ENCODE measurements at places on chromosomes 12 and 14.

GRCh38 chr12:79826267-79827128, 108.4 kb downstream of the PPP1R12A start:
- no peak for DNase-seq

- no peak for DNase-seq
Observed at GRCh38 chr12:583251-583869, 79.9 kb downstream of the NINJ2 start.

- DNase-seq, result no peak
Observed at GRCh38 chr14:88499225-88499624, 55.6 kb downstream of the PTPN21 start.

- peak; percentile 25 for DNase-seq
Observed at GRCh38 chr12:47085815-47086252, 6.1 kb upstream of the AMIGO2 start.

- no peak for DNase-seq
Observed at GRCh38 chr12:119423285-119423684, 88.8 kb downstream of the CCDC60 start.

DNA sequence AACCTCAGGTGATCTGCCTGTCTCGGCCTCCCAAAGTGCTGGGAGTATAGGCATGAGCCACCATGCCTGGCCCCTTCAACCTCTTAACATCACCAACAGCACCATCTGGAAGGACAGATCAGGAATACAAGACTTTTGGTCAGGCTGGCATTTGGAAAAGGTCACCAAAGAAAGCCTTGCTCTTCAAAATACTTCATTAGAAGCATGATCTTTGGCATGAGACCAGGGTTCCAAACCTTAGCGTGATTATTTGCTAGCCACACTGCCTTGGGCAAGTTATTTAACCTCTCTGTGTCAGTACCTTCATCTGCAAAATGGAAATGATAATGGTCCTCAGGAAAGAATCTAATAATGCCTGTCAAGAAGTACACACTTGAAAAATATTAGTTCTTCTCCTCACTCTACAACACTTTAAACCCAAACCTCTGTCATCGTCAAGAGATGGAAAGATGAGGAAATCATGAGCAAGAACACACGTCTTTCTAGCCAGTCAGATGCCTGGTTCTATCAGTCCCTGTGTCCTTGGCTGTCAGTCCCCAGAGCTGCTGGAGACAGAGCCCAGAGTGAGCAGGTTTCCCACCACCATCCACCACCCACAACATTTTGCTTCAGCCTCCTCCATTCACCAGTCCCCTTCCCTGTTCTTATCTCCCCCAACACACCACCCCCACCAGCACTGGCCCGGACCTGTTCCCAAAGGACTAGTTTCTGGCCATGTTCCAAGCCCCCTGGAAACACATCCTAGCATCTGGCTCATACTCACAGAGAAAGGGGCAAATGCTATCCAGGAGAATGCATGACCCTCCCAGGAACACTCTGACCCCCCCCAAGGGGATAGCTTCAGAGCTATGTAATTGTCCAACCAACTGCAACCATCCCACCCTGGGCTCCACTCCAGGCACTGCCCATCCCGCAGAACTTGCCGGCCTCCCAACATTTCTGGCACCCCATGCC, 2.0 kb downstream of the ADCY6 start:
- DNase-seq, result no peak

DNA sequence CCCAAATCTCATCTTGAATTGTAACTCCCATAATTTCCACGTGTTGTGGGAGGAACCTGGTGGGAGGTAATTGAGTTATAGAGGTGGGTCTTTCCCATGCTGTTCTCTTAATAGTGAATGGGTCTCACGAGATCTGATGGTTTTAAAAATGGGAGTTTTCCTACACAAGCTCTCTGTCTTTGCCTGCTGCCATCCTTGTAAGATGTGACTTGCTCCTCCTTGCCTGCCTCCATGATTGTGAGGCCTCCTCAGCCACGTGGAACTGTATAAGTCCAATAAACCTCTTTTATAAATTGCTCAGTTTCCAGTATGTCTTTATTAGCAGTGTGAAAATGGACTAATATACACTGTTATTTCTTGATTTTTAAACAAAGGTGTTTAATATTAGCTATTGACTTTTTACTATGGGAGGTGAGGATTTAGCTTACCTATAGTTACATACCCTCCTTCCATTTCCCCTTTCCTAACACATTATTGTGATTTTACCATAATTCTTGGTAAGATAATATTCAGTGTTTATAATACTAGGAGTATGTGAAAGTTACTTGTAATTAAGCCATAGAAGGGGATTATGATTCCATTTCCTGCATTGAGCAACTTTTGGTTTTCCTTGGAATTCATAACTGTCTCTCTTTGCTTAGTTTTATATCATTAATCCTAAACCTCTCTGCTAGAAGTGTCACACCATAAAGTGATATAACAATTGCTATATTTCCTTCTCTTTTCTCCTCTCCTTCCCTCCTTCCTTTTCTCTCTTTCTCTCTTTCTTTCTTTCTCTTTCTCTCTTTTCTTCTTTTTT, 151.0 kb upstream of the KRAS start:
- no peak for DNase-seq

- peak; percentile 88 for DNase-seq
Observed at GRCh38 chr12:100266835-100267602, at the start of the genes DEPDC4 and SCYL2. Gene DEPDC4, minus strand, starts transcription at chr12:100267079. Its CDS starts 3 bp downstream, at chr12:100267076. Gene SCYL2, plus strand, starts transcription at chr12:100267177. Its CDS starts 15,794 bp downstream, at chr12:100282971.

DNA sequence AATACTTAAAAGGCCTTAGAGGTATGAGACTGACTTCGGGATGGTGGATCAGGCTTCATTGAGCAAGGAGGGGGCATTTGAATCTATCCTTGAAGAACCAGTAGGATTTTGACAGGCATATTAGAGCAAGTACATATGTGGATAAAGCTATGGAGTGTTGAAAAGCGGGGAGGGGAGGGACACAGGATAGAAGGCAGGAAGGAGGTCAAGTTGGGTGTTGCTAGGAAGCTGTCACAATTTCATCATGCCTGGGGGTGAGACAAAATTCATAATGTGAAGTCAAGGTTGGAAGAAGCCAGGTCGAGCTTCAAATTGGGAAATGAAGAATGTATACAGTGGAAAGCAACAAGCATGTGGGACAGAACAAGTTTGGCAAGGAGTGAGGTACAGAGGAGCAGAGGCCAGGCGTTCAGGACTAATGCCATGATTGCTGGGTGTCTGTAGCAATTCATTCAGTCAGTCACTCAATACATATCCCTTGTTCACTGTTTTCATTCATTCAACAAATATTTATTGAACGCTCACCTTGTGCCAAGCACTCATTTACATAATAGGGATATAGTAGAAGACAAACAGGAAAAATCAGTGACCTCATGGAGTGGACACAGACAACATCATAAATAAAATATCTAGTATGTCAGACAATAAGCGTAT, 58.3 kb upstream of the LTA4H start:
- DNase-seq, result no peak

- no peak for DNase-seq
Observed at GRCh38 chr14:105486974-105487448, 325 bp downstream of the CRIP1 start.

DNA sequence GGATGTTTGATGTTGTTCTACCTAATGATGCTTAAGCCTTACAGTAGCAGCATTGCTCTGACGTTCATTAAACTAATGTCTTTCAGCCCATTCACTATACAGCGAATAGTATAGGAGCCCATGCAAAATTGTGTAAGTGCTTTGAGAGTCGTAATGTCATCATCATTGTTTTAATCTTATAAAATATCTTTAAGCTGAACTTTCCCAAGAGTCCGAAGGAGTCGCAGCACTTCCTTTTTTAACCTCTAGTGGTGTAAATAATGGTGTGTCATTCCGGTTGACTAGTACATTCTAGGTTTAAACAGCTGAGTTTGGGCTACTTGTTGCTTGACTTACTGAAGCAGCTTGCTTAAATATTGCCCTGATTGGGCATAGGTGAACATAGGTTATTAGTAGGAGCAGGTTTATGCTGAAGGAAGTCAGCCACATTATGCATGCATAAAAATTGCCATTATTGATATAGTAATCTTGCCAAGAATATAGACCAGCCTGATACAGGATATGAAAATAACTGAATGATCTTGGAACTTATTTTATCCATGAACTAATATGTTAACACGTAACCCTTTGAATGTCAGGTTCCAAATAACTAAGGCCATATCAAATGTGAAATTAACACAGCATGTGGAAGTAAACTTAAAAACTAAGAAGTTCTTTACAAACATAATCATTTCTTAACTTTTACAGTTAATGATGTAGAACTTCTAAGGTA, 2.6 kb downstream of the WNK1 start:
- DNase-seq, result peak; percentile 74

DNA sequence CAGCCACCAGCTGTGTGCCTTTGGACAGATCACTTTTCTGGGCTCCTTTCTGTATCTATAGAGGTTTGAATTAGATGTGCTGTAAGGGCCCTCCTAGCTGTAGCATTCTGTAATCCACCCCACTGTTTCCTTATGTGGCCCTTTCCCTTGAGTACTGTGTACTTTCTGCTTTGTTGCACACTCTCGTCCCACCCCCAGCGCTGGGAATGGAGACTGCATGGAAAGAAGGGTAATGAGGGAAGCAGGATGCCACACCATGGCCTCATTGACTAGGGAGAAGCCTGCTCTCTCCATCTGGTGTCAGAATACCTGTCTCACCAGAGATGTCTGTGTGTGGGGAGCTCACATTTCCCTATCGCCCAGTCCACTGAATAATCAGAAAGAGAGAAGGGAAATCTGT, 13.6 kb upstream of the GALNT16 start:
- no peak for DNase-seq

GRCh38 chr12:121911824-121912585, 6.4 kb upstream of the CFAP251 start:
- no peak for DNase-seq

DNA sequence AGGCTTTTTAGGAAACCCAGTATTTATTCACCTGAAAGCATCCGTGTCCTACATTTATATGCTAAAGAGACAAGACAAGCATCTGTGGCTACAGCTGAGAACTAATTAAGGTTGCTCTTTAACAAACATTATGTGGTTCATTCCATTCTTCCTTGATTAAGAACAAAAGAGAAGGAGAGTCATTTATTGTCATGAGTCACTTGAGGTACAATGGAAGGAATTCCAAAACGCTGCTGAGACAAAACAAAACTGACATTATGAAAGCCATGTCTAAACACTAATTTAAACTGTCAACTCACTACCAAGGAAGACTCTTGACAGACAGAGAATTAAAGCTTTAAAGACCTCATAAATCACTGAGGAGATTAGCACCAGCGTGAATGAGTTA, 214.4 kb downstream of the BMP4 start:
- DNase-seq, result no peak

DNA sequence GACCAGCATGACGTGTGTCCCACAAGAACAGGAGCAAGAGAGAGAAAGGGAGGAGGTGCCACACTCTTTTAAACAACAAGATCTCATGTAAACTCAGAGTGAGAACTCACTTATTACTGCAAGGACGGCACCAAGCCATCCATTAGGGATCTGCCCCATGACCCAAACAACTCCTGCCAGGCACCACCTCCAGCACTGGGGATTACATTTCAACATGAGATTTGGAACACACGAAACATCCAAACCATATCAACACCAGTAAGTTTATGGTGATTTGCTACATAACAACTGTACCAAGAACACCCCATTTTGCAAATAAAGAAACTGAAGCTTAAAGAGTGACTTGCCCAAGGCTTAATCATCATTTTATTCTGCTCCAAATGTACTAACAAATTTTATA, 23.7 kb upstream of the OR6J1 start:
- DNase-seq, result no peak

GRCh38 chr14:64811676-64812075, 68.0 kb downstream of the SPTB start:
- no peak for DNase-seq

GRCh38 chr12:52321418-52321817, 220 bp upstream of the KRT83 start:
- no peak for DNase-seq

DNA sequence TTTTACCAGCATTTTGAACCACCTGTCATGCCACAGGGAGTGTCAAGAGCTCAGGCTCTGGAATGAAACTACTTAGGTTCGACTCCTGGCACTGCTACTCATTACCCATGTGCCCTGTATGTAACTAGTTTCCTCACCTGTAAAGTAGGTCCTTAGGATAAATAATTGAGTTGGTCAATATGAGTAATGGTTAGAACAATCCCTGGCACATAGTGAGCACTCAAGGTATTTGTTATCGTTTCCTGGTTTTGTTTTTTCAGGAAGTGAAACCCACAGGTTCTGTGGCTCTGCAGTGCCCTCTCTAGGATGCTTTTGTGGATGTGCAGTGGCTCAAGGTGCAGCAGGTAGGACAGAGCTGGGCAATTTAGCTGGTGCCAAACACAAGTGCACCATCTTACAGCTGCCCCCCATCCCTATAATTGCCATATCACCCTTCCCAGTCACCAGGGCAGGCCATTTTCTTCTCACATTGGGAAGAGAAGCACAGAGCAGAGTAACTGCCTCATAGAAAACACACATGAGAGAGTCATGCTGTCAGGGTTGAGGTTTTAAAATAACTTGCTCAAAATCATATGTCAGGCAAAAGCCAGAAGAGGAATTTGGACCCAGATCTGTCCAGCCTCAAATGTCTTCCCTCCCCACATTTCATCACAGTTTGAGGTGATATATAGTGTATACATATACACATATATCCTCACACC, 297.5 kb downstream of the RPAP3 start:
- DNase-seq, result no peak

- DNase-seq, result no peak
Observed at GRCh38 chr14:89618330-89618708, 201.3 kb upstream of the FOXN3 start.

DNA sequence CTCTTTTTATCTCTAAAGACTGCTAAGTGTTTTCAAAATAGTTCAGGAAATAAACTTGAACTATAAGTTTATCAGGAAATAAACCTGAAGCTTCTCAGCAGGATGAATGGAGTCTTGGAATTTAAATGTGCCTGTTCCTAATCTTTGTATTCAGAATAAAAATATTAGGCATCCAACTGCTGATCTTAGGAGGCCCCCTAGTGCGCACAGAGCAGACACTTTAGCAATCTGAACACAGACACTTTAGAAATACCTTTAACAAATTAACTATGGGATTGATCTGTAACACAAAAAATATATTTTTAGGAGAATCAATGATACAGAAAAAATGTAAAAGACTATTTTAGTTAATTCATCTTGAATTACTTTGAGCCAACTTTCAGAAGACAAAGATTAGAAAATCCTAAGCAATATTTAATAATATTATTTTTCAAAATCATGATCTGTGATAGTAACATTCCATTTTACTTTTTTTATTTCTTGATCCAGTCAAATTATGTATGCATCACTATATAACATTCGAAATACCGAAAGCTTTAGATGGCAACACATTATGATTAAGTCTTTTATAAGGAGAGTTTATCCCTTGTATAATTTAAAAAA, 80.9 kb downstream of the SLC41A2 start:
- DNase-seq, result peak; percentile 28
